ENCODE measurements at places on chromosomes 5 and 9.
A peak's percentile ranks its signal among the peaks of the same experiment; 100 is the strongest.

- DNase-seq = no peak
These were observed 18.1 kb upstream of the UBE2QL1 start for GRCh38 chr5:6430418-6431028.

DNA sequence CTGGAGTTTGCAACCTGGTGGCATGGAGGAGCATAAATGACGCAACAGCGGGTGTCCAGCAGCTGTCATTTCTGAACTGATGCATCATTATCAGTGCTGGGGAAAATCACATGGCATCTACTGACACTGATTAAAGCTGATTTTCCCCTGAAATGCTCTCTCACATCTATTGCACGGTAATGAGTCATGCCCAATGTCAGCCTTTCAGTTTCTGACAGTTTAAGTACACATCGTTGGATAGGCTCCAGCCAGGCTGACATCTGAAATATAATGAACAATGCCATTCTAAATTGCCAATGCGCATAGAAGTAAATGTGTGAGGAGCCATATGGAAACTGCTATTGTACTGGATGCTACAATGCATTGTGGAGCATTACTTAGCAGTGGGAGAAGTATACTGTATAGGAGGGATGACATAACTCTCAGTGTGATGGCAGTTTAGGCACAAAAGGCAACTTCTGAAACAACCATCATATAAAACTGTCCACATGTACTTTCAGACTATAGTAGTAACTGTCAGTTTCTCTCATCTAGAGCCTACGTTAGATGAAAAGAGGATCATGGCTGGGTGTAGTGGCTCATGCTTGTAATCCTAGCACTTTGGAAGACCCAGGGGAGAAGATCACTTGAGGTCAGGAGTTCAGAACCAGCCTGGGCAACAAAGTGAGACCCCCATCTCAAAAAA is 389.3 kb upstream of the DMAC1 start:
- DNase-seq = peak; percentile 84

DNA sequence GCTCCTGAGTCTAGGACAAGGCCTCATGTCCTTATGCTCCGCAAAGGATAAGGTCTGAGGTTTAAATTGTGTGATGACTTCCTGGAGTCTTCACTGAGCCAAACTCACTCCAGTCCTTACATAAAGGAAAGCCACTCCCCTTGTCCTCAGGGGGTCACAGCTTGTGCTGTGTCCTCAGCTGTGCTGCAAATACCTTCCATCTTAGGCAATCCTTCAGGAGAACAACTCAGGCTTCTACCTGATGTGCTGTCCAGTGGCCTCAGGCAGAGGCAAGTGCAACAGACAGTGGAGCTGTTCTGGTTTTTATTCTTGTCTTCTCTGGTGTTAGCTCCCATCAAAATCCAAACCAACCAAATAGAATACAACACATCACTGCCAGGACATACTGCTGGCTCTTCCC is 151.5 kb downstream of the TAF11L14 start:
- no peak for DNase-seq

DNA sequence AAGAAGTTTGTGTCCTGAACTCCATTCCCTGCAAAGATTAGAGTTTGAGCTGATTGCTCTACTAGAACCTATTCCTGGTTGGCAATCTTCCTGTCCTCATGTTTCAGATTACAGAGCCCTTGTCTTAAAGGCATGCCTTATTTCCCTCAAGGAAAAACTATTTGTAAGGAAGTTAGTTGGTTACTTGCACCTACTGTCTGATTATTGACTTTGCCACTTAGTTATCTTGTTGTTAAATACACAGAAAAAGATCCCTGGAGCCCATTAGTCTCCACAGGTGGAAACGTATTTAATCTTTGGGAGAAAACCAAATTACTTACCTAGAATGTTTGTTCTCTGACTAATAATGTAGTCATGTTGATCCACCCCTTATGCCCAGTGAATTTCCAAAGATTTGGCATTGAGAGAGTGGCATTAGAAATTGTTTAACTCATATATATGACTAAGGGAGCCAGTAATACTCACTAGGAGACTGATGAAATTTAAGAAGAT is 132.3 kb upstream of the ELL2 start:
- no peak for DNase-seq

DNA sequence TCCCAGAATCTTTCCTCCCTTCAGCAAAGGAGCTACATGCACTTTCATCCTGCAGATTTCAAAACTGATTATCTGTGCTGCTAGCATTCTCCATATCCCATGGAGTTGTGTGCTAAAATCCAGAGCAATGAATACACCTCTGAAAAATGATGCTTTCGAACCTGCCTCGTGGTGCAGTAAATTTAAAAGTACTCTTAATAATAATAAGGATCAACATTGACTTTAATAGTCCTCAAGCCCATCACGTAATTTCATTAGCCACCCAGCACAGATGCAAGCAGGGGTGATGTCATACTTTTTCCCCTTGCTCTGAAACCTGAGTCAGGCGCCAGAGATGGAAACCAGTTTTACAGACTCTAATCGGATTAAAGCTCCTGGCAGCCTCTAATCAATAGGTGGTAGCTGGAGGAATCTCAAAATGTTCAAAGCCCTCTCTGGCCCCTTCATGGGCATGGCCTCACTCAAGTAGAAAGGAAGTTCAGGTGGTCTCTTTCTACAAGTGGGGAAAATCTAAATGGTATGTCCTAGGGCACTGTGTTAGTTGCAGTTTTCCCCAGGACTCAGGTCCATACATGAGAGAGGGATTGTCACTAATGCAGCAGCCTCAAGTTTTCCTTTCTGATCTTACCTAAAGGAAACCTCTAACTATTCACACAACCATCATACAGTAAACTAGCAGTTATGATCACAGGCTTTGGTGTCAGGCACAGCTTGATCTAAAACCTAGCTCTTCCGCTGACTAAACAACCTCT is 221.6 kb upstream of the SLC30A5 start:
- no peak for DNase-seq

DNA sequence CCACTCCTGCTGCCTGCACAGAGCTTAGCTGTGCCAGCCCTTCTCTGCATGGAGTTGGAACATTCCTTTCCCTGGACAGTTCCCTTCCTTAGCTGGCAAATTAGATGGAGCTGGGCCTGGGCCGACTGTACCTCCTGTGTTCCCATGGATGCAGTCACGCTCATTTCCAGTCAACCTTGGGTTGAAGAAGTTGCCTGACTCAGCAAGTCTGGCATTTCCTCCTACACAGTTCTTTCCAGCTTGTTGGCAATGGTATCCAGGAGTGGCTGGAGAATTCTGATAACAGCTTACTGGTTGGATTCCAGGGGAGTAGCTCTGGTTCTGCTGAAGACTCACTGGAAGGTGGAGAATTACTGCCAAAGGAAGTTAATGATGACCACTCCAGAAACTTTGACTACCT is 9.2 kb upstream of the TAF1L start:
- DNase-seq = no peak

DNA sequence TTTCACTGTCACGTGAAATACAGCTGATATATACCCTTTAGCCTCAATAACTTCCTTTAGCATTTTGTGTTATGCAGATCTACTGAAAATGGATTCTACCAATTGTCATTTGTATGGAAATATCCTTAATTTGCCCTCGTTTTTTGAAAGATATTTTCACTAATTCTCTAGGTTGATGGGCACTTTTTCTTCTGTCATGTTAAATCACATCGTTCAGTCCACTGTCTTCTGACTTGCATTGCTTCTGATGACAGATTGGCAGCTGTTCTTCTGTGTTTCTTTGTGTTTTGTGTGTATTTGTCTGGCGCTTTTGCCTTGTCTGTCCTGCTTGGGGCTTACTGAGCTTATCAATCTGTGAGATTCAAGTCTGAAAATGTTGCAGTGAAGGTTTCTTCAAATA is 9.7 kb upstream of the CLPTM1L start:
- DNase-seq = no peak

DNA sequence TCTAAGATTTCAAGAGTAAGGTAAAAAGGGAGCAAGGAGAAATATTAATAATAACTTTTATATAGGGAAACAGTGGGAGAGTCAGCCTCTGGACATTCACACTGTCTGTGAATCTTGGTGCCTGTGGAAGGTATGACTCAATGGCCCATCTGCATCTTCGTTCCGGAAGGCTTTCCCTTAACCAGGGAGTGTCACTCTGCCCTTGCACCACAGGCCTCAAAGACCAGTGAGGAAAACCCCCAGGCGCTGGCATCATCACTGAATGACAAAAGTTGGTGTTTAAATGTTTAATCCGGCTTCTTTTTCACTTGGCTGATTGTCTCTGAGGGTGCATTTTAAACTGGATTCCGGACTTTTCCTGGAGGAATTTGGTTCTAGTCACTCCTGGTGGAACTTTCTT is 522.4 kb upstream of the TLE4 start:
- no peak for DNase-seq

DNA sequence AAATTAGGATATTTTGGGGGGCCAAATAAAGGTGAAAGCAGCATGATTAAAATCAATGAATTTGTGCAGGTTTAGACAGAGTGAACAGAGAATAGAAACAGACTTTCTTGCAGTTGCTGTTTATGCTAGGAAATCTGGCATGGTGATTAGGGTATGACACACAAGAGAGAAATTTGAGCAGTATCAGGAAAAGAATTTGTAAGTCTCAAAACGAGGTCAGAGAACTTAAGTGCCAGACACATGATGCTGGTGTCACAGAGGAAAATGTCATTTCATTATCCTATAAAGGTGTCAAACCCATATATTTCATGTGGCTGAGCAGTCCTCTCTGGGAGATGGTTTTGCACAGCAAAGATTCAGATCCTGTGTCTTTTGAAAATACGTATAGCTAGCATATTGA is 15.7 kb downstream of the LVRN start:
- DNase-seq = no peak

- DNase-seq = peak; percentile 48
These were observed 9.9 kb upstream of the FBP2 start for GRCh38 chr9:94603259-94604160.

- no peak for DNase-seq
These were observed 26.3 kb upstream of the FREM1 start for GRCh38 chr9:14936491-14936890.

DNA sequence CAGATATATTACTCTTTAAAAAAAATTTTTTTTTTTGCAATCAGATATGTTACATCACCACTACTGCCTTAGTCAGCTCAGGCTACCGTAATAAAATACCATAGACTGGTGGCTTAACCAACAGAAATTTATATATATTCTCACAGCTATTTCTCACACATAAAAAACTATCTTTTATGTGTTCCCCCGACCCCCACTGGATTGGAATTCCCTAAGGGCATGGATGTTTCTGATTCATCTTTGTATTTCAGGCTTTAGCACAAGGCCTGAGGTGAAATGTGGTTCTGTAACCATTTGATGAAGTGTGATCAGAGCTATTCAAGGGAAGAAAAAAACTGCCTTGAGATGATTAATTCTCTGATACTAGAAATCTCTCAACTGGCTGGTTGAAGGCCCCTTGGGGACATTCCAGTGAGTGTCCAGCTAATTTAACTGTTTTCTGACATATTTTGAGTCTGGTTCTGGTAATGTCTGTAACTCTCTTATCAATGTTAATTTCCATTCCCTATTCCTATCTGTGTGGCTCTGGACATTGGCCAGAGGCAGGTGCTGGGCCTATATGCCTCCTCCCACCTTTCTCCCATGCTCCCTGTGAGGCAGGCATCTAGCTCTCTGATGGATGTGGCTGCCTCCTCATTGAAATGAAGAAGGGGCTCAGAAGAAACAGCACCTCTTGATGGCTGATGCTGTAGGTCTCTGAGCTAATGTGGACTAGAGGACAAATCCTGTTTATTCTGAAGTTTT is 2.5 kb downstream of the CD14 start:
- no peak for DNase-seq

DNA sequence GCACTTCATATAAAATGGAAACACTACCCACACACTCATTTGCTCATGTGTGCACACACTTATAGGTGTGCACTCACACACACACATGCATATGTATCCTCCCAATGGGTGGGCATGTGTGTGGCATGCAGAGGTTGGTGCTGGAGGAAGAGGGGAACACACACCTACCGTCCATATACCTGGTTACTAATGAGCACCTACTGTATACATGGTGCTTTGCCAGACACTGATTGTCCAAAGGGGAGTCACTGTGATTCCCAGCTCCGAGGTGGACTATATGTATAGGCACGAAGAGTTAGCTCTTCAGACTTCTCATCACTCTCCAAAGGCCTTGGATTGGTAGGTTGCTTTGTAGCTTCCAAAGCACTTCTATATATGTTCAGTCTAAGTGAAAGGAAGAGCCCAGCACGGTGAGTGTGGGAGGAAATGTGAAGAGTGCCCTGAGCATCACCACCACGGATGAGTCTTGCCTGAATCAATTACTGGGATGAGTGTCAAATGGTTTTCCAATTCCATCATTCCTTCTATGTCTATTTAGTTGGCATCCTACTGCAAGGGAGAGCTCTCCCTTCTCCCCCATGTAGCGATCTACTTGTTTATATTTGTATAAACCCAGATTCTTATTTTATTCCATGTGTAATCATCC is 12.6 kb upstream of the ERGIC1 start:
- DNase-seq = no peak

GRCh38 chr9:72618811-72619210 is 97.4 kb downstream of the TMC1 start:
- DNase-seq = no peak

DNA sequence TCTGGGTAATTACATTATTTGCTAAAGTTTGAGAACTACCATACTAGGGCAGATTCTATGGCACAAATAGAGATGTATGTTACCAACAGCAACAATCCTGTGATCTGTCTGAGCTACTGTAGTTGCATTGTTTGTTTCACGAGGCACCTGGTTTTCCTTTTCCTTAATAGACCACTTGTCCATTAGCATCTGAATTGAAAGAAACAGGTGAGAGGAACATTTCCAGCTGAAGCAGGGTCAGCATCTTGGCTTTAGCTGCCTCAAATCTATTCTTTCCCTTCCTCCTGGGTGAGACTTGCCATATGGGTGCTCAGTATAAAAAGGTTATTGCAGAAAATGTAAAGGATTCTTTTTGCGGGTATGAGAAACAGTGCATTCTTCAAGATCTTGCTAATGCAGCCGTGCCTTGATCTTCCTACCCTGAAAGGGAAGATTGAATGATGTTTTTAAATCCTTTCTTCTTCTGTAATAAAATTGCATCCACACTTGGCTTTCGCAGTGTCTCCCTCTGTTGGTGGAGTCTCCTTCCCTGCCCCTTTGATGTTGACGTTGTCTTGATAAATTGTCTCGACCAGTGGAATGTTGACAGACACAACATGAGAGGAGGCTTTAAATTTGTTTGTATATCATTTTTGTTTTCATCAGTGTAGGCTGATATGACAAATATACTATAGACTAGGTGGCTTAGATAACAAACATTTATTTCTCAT is 118.0 kb upstream of the BRINP1 start:
- no peak for DNase-seq

Measured in NCI-H1930 (cell line).